CD4-positive, alpha-beta T cell treated with Interleukin-1 beta for 1 hour (primary cell): ENCODE measurements at places on chromosomes 4 and X.

DNA sequence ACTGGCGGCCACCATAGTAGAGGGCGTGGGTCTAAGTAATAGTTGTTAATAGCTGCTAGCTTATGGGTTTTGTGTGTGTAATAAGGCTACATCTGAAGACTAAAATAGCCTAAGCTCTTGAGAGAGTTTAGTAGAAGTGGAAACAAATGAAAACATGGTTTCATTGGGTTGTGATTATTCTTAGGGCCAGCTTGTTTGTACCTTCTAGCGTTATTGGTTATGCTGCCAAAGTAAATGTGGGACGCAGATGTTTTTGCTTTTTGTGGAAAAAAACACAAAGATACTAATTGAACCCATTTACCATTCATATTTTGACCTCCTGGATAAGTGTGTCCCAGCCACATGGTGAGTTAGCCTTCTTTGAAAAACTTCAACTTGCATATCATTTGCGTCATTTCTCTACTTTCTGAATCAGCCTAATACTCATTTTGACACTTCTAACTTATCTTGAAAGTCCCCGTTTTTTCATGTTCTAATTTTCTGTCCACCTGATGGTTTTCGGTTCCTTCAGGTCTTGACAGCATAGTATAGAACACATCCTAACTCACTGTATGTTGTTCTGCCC is 305.3 kb downstream of the FRMPD4 start:
- no peak for DNase-seq

- no peak for DNase-seq
Measured at GRCh38 chr4:81146466-81146865, 68.6 kb downstream of the PRKG2 start.

DNA sequence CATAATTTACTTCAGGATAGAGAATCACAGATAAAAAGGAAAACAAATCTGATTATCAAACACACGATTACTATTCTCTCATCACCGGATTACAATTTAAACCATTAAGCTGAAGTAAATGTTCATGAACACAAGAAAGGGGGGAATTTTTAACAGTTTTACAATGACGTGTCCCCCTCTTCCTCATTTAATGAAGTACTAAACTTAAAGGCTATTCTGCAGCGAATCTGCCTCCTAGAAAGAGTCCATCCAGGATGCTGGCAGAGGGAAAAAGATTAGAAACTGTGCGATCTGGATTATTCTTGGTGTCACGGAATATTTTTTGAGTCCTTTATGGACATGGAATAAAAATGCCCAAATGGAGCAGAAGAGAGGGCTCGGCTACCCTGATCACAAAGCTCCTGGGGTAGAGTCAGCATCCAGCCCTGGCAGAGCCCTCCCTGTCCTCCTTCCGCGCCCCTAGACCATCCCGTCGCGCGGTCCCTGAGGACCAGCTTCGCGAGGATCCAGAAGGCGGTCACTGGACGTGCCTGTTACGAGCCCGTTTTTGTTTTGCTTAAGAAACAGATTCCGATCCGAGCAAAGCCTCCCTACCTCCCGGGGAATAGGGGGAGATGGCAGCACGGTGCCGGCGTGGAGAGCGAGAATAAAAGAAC is 1.2 kb downstream of the ELF2 start:
- no peak for DNase-seq

GRCh38 chrX:115459883-115460880 is 100.8 kb upstream of the PLS3 start:
- no peak for DNase-seq

GRCh38 chr4:102343964-102344519 is 1.2 kb downstream of the SLC39A8 start:
- DNase-seq, result peak; percentile 26

DNA sequence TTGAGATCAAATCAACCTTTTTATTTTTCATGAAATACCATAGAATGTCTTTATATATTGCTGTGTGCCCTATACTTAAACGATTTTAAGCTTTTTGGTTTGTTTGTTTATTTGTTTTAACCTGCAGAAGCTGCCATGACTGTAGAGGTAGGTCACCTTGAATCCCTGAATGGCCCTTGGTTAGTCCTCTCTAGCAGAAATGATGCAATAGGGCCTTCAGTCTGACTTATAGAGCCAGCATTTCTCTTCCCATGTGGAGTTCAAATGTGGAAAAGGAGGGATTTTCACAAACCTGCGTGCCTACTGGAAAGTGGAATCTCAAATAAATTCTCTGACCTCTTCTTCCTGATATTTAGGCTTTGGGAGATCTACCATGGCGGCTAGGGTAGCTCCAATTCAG is 327.9 kb downstream of the MAPK10 start:
- no peak for DNase-seq

DNA sequence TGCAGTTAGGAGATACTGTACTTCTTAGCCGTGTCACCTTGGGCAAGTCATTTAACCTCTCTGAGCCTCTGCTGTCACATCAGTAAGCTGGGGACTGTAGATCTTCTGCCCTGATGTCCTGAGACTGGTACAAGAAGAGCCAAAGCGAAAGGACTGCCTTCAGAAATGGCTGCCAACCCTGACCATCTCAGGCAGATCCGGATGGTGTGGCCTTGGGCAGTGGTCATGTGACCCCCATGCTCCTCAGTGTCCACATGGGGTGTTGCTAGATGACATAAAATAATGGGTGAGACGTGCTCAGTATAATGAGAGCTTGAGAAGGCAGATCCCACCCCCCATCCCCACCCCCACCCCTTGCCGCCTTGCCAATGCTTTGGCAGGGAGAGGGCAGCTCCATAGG is 60.4 kb upstream of the MTM1 start:
- no peak for DNase-seq

GRCh38 chrX:75968293-75968692 is 183.2 kb upstream of the MAGEE2 start:
- DNase-seq, result no peak

DNA sequence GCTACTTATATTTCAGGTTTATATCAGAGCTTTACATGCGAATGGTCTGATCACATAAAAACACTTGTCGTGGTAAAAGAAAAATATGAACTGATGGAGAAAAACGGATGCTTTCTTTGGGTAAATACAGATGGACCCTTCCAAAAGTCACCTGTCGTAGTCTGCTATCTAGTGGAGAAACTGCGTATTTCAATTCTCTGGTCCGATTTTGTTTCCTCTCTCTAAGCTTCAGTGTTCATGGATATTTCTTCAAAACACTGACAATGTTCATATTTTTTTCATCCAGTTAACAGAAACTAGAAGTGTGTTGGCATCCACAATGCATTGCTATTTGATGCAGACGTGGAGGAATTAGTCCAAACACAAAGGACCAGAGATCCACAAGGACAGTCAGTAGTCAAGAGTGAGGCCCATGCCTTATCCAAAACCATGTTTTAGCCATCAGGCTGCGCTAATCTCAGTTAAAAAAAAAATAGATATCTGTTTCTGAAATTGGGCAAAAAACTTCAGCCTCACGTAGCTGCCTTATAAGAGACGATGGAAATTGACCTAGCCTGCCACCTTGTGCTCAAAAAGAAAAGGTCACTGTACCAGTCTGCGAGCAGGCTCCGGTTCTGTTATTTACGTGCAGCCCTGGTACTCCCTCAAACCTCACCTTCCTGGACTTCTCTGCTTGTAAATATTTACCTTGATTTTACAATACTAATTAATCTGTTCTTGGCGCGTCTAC is 16.0 kb downstream of the MEPE start:
- peak; percentile 23 for DNase-seq

DNA sequence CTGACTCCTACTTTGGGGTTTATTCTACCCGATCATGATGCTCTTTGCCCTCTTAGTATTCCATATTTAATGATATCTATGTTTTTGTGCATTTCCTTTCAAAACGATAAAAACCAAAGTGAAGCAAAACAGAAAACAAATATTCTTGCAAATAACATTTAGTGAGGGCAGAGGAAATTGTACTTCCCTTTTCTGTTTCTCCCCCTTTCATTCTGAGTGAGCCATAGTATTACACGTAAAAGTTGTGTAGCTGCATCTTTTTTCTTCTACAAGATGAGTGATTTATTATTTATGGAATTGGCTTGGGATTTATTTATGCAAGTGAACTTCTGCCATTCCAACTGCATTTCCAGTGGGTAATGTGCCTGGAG is 109.9 kb downstream of the AFF2 start:
- DNase-seq, result no peak

DNA sequence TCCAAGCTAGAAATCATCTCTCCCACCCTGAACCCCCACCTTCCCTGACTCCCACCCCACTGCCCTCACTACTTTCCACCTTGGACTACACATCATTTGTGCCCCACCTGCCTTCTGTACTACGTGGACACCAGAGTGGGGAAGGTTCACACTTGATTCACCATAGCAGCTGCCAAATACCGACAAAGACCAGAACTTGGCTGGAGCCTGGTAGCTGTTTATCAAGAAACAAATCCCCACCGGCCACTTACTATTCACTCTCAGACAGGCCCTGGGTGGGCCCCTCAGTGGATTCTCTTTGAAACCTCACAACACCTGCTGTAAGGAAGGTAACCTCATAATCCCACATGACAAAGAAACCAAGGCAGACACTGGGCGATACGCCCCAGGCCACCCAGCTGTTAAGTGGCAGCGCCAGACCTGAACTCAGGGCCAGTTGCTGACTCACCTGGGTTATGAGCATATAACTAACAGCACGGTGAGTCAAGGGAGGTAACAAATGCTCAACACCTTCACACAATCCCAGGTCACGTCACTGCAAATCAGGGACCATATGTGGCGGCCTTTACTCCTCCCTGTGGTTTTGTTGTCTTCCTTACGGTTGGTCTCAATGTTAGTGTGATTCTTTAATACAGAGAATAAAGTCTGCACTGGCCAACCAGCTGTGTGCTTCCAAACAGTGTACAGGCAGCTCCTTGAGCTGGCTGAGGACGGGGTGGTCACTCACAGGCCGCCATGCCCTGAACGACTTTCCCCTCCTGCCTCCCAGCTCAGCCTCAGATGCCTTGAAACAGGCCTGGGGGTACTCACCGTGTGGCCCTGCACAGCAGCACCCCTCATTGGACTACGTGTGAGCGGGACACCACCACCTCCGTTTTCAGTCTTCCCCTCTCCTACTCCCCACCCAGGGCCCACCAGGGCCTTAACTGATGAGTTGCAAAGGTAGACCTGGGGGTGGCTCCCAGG is 7.5 kb downstream of the WDR1 start:
- DNase-seq, result peak; percentile 48

- no peak for DNase-seq
Measured at GRCh38 chr4:11746734-11747133, 318.0 kb upstream of the HS3ST1 start.

- no peak for DNase-seq
Measured at GRCh38 chrX:140092121-140092520, 126.8 kb upstream of the CXorf66 start.

- DNase-seq, result no peak
Measured at GRCh38 chrX:2965965-2966364, 36.8 kb upstream of the ARSD start.

DNA sequence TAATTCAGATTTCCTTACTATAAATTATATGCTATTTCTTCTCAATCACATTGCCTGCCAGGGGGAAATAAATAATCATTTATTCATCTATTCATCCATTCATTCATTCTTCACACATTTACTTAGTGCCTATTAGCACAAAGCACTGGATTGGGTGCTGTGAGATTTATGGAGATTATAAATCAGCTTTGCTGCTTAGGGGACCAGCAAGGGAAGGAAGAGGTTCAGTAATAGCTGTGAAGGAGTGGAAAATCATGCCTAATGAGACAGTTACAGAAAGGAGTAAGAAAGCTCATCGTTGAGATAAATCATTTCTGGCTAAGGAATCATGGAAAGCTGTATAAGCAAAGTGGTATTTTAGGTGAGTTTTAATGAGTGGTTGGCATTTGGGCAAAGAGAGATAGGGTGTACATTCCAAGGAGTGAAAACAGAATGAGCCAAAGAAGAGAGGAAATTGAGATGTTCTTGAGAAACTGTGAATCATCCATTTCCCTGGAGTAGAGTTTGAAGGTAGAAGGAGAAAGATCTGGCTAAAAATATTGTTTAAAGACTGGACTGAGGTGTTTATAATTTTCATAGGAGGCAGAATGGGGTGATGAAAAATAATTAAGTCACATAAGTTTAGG is 9.6 kb downstream of the ARSJ start:
- DNase-seq, result no peak

DNA sequence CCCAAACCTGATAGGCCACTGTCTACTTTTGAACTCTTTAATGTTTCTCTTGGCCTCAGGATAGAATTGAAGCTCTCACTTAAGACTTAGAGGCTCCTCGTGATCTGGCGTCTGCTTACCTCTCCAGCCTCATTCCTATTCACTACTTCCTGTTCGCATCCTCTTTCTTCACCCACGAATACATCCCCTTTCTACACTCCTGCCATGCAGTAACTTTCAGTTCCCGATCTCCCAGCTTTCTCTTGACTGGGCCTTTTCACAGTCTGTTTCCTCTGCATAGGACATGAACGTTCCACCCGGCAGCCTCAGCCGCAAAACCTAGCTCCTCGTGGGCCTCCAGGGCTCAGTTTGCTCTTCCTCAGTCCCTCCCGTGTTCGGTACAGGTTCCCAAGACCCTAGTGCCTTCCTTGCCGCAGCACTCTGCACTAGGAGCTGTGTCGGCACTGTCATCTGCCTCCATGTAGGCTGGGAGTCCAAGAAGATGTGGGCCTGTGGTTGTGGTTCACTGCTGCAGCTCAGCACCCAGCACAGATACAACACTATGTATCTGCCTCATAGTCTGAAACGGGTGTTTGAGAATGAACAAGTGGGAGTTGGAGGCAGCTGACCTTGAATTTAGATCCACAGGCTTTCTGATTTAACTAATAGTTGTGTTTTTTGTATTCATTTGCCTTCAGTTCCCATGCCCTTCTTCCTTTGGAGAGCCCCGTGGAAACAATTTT is 15.8 kb downstream of the RPL39 start:
- DNase-seq, result no peak

- no peak for DNase-seq
Measured at GRCh38 chrX:30781711-30782444, 107.2 kb downstream of the TAB3 start.

DNA sequence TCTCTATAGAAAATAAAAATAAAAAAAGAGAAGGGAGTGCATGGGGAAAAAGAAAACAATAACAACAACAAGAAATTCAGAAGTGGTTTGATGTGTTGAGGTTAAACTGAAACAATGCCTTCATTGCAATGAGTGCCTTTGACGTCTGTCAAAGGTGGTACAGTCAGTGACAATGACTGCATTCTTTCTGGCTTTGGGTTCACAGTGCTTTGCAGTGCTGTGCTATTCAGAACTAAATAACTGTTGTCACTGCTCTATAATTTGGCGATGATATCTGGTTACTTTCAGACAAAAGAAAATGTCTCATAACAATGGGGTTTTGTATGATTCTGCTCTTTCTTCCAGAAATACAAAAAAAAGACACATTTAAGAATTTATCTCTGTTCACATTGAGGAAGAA is 488.6 kb upstream of the MAGEB2 start:
- no peak for DNase-seq

- DNase-seq, result no peak
Measured at GRCh38 chr4:19700992-19701391, 550.7 kb upstream of the SLIT2 start.
